Daoy (cell line): ENCODE measurements at places on chromosomes 2 and 18. TPM values are rescaled to one million over a fixed set of nuclear protein-coding genes. Genes with fewer than 3 reads are reported as not detected.

The ABHD1 gene
- 1.7 TPM in 1 of 2 replicates, not detected in the other for total RNA-seq

The GPBAR1 gene
- not detected in 2 replicates for total RNA-seq

The TMEM37 gene
- not detected in 2 replicates for total RNA-seq

The GALNT14 gene
- 22.3 and 32.3 TPM in 2 replicates for total RNA-seq

The UGT1A10 gene
- 8.2 and 13.4 TPM in 2 replicates for total RNA-seq

- DNase-seq = peak; percentile 59
These were observed 81.5 kb downstream of the EFEMP1 start for GRCh38 chr2:55842046-55842445.

DNA sequence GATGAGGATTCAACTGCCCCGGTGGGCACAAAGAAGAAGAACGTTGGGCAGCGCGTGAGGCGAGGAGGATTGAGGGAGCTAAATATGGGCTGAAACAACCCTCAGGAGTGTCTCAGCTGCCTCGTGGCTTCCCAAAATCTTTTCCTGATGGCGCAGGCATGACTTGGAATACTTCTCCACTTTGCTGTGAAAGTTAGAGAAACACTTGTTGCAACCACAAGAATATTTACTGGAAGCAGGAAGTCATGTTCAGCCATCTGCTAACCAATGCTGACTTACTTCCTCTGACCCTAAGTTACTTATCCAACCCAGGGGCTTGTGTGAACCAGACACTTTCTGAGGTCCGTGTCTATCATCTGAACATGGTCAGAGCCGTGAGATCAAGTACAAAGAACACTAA, 148.8 kb downstream of the ARL4C start:
- DNase-seq = no peak

- DNase-seq = no peak
These were observed 101.1 kb downstream of the DPP4 start for GRCh38 chr2:161972866-161973265.

DNA sequence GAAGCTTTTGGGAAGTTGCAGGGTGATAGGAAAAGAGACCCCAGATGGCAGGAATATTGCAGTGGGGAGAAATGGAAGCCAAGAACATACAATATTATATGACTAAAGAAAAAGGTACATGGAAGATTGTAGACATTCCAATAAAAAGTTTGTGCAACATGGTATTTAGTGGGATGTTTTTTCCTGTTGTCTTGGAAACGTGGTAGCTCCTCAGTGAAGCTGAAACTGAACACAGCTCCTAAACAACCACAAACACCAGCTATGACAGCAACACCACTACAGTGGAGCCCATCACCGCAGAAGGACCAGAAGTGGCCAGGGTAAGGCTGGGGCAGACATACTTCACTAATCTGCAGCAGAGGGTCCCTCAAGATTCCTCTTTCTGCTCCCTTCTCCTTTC, 246.8 kb downstream of the CDH20 start:
- DNase-seq = no peak

DNA sequence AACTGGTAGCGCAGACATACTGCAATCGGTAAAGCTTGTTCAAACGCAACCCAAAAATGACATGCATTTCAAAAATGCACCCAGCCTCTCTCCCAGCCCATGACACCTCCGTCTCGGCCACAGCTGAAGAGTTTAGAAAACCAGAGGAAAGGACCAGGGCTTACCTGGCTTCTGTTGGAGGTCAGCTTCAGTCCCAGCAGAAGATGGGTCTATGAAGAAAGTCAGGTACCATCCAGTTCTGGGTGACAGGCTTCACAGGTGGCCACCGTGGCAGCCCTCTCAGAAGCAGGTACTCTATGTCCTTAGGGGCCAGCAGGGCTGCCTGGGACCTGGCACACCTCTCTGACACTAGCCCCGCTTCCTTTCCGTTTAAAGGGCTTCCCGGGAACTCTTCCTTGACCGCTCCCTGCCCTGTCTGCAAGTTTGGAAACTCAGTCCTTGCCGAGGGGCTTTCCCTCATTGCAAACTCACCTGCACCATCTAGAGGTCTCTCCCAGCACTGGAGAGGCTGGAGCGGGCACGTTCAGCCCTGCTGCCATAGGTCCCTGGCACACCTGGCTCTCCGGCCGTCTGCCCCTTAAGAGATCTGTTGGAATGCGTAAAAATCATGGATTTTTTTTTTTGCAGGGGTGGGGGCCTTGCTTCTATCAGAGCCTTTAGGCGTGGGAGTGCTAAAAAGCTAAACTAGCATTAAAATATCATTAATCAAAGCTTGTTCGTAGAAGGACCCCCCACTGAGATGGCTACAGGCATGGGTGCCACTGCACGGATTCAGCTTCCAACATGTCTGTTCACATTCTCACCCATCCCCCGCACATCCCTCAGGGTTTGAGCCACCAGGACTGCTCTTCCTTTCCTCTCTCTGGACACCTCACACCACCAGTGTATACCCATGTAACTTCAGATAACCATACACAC, at the start of gene EDAR:
Gene EDAR (minus strand): TSS at position 425 of the 918 bp plus-strand sequence. CDS start 58,206 bp downstream, outside the sequence.
- DNase-seq = peak; percentile 54

GRCh38 chr2:151851761-151852160, 23.5 kb upstream of the ARL5A start:
- DNase-seq = peak; percentile 73

DNA sequence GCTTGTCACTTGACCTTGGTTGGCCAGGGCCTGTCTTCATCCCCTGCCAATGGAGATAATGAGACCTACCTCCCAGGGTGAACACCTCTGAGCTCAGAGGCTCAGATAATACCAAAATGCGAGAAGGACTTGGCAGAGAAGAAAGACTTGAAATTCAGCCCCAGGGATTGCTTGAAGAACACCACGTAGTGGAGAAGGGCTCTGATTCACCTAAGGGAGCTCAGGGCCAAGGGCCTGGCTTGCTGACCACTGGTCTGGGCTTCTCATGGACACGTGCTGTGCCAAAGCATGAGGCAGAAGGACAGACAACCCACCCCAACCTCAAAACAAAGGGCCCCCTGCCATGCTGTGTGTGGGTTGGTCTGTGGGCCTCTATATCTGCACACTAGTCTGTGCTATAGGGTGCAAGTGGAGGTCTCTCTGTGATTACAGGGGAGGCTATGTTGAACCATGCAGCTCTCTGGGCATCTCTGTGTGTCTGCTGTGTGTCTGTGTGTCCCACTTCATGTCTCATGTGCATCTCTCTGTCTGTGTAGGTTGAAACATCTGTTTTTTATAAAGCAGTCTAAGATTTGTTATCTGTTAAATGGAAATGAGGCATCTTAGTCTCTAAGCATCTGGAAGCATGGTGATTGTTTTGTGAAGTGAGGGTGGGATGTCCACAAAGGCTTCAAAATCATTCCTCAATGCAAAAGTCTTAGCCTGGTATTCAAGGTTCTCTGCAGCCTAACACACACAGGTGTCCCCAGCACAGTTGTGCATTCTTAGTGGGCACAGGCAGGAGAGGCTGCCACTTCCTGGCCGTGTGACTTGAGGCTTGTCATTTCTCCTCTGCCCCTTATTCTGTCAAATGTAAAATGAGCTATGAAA, 61.0 kb upstream of the EPAS1 start:
- DNase-seq = no peak

DNA sequence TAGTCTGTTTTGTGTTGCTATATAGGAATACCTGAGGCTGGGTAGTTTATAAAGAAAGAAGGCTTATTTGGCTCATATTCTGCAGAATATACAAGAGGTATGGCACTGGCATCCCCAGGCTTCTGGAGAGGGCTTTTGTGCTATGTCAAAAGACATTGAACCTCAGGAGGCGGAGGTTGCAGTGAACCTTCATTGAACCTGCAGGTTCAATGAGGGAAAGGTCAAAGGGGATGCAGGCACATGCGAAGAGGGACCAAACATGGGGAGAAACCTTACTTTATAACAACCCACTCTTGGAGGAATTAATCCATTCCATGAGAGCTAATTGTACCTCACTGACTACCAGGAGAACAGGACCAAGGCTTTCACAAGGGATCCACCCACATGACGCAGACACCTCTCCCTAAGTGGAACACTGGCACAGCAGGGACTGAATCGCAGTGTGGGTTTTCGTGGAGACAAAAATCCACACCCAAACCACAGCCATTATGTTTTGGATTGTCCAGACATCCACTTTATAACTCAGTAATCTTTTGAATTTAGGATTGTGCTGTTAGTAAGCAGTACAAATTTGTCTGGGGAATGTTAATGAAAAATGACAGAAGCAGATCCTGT, 4.1 kb upstream of the SERPINB8 start:
- no peak for DNase-seq

- DNase-seq = no peak
These were observed 634 bp upstream of the DIS3L2 start for GRCh38 chr2:231960810-231961348.

DNA sequence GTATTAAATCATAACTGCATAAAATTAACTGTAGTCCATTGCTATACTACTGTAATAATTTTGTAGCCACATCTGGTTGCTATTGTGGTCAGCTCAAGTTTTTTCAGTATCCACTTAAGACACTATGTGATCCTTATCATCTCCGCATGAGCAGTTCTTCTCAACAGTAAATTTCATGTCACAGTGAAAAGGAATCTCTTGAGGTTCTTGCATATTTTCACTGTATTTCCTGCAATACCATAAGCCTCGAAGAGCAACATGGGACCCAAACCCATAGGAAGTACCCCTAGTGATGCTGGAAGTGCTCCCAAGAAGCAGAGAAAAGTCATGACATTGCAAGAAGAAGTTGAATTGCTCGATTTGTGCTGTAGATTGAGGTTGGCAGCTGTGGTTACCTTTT, 86.7 kb downstream of the LDLRAD4 start:
- no peak for DNase-seq

DNA sequence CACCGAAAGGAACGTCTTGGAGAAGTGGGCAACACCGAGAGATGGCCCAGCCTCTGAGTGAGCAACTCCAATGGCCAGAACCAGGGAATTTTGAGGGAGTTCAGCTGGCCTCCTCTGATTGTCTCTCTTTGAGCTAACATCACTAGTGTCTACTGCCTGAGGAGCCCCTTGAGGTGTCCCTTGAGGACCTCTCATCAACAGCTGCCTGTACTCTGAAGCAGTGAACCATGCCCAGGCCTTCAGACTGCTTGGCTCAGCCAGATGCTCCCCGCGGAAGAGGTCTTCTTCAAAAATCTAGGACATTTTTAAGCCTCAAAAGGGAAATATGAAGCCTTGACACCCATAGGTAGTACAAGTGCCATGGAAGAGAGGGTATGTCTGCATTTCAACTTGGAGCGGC, 430.4 kb downstream of the TXNL1 start:
- DNase-seq = no peak

- no peak for DNase-seq
These were observed 380.6 kb downstream of the TGIF1 start for GRCh38 chr18:3830604-3831003.

GRCh38 chr2:3491306-3491705, 28.0 kb downstream of the ADI1 start:
- DNase-seq = no peak

- peak; percentile 44 for DNase-seq
These were observed 367.1 kb downstream of the ZEB2 start for GRCh38 chr2:144152817-144153271.

- no peak for DNase-seq
These were observed 204.4 kb upstream of the RASGRP3 start for GRCh38 chr2:33272001-33272400.

DNA sequence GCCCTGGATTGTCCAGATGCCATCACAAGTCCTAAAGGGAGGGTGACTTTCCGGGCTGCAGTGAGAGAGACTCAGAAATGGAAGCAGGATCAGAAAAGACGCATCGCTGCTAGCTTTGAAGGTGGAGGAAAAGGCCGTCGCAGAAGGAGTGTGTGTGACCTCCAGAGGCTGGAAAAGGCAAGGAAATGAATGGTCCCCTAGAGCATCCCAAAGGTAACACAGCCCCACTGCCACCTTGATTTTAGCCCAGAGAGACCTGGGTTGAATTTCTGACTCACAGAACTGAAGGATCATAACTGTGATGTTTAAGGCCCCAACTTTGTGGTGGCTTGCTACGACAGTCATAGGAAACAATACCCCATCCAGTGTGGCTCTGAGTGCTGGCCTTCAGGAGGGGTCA, 8.6 kb upstream of the NCK2 start:
- no peak for DNase-seq

DNA sequence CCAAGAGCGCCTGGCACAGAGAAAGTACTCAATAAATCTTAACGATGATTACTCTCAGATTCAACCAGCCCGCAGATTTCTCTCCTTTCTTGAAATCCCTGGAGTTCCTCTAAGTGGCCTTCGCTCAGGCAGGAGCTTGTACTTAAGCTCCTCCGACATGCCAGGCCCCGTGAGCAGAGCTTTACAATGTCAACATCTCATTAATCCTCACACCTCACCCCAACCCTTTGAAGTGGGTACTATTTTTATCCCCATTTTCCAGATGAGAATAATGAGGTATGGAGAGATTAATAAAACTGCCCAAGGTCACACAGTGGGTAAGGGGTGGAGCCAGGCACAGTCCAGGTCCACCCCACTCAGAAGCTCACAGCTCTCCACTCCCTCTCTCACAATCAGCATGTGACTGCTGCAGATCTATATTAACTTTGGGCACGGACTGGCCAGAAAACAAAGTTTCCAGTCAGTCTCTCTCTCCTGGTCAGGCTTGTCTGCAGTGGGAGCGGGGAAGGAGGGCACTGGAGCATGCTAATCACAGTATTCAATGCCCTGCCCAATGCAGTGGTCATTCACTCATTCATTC, 18.0 kb downstream of the DNMT3A start:
- DNase-seq = no peak

GRCh38 chr18:38198526-38198925, 632.9 kb upstream of the CELF4 start:
- DNase-seq = no peak

DNA sequence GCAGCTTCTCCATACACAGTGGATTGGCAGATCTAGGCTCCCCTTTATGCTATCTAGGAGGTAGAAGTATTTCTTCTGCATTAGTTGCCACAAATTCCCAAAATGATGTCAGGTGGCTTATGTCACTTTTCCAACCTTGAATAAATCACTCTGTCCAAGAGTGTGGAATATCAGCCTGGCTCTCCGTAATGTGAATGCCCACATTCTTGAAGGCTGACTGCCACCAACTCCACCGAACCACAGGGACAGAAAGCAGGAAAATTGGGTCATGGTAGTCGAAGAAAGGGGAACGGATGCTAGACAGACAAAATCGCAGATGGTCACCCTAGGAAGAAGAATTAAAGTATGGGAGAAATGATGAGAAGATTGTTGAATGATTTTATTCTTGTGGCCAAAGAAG, 624.9 kb upstream of the CDH2 start:
- peak; percentile 71 for DNase-seq

- no peak for DNase-seq
These were observed 1929.8 kb upstream of the LRRTM1 start for GRCh38 chr2:82234283-82234874.
